Activated CD4-positive, CD25-positive, alpha-beta regulatory T cell treated with anti-CD3 and anti-CD28 coated beads, Interleukin-2, amount 50 U/mL, for 24 hours (primary cell): ENCODE measurements at places on chromosomes 7 and 10.

- ATAC-seq: no peak
These were observed 187.6 kb downstream of the ADARB2 start for GRCh38 chr10:1549591-1550290.

DNA sequence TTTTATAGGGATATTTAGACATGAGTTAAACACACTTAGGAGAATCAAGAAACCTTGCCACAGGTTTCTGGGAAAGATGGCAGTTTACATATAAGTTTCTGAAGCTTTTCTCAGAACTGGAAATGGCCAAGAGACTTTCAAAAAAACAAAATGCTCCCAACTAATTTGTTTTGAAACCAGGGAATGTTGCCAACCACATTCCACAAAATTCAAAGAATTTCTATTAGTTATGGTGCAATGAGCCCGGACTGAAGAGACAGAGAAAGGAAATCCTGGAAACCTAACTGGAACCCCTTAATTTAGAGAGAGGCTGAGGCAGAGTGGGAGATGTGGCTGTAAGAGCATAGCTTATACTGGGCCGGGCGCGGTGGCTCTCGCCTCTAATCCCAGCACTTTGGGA is 128.5 kb downstream of the PTEN start:
- no peak for ATAC-seq

DNA sequence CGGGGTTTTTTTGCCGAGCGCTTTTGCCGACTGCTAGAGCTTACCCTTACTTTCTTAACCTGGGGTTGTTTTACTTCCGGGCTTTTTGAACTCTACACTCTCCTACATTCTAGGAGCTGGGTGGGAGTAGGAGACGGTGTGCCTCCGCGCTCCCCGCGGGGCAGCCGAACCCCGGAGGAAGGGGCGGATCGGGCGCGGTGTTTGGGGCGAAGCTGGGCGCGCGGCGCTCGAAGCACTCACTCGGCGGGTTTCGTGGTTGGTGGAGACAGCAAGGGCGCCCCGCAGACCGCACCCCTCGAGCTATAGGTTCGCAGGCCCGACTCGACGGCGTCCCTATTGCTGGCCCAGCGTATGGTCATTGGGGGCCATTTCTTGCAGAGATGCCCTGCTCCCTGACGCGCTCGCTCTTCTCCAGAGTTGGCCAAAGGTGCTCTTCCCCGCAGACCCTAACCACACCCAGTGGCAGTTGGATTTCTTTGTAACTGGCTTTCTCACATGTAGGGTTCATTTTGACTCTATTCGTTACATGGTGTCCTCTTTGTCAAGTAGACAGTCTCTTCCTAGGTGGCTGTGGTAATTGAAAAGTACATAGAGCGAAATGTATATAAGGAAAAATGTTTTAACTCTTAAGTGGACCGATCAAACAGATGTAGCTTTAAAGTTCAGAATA is 364 bp downstream of the ZNF518A start:
- peak; percentile 67 for ATAC-seq

DNA sequence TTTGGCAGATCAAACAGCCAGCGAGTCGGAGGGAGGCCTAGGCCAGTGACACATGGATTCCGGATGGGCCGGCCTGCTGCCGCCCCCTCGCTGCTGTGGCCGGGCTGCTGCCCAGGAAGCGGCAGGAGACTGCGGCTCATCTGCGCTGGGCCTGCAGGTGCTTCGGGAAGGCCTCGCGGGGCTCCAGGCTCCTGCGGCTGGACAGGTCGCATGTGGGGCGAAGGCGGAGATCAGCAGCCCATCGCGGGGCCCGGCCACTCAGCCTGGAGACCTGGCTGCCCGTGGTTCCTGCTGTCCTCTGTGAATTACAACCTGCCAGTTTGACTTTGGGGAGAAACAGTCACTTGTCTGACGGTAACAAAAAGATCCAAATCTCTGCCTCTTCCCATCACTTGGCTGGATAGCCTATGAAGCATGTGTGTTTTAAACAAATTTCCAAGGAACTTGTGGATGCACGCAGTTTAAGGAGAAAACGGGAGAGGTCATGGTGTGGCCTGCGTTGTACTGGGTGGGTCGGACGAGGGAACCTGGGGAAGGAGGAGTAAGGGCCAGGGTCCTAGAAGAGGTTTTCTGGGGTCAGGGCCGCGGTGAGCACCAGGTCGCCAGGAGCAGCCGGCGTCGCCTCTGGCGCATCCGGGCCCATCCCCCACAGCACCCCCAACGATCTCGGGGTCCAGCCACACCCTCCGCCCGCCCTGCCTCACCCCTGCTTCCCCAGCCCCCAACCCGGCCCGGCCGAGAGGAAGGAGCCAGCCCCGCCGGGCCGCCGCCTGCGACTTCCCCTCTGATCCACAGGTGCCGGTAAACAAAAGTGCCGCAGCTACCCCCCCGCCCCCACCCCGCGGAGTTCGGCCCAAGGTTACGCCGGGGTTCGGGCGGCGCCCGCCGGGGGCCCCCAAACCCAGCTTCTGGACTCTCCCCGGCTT is 1.6 kb downstream of the SPOCK2 start:
- no peak for ATAC-seq

GRCh38 chr10:28367929-28368484 is 65.1 kb upstream of the MPP7 start:
- ATAC-seq: peak; percentile 91
